ENCODE measurements at places on chromosomes 7 and 10.

GRCh38 chr10:31152421-31153135 is 120.9 kb upstream of the ZNF438 start:
- DNase-seq: no peak

- DNase-seq: no peak
These were observed 487.1 kb downstream of the TCERG1L start for GRCh38 chr10:130824230-130825014.

DNA sequence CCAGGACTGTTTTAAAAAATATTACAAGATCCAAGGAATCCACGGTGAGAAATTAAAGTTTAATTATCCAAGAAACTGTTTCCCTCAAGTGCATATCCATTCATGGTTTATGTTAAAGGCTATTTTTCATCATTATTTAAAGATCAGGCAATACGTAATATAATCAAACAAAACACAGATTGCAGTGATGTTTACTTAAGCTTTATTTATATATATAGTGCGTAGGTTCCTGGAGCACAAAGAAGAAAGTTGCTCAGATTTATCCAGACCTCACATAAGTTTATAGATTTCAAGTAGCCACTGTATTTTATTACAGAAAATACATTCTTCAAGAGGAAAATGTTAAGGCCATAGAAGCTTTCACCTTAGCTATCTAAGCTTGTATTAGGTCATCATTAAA is 210.0 kb upstream of the KLF14 start:
- no peak for DNase-seq

DNA sequence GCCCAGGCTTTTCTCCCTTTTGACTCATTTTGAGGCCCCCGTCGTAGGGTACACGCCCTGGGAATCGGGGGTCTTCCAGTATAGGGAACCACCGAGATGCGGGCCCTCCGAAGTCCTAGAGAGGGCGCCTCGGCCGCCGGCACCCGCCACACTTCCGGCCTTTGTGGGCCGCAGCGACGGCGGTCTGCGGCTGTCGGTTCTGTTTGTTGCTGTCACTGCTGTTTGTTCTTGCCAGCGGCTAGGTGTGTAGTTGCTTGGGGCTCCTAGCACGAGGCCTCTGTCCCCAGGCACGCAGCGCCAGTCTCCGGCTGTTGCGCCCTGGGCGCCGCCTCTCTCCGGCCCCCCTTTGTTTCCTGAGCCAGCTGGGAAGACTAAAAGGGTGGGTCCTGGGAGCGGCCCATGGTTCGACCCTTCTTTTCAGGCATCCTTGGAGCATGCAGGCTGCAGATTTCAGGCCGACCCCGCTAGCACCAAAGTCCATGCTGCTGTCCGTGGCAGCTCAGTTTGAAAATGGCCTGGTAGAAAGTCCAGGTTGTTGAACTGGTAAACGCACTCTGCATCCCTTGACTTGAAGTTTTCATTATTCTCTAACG is 17.8 kb upstream of the ZKSCAN1 start:
- DNase-seq: peak; percentile 54

- no peak for DNase-seq
These were observed 5.8 kb downstream of the GSDME start for GRCh38 chr7:24751484-24751883.

Data from posterior cingulate gyrus (tissue), 11 donors.